EL (cell line): ENCODE measurements at places on chromosomes 5 and 9.

- DNase-seq, result peak; percentile 31
Observed at GRCh38 chr5:96943799-96944198, 7.9 kb downstream of the LNPEP start.

DNA sequence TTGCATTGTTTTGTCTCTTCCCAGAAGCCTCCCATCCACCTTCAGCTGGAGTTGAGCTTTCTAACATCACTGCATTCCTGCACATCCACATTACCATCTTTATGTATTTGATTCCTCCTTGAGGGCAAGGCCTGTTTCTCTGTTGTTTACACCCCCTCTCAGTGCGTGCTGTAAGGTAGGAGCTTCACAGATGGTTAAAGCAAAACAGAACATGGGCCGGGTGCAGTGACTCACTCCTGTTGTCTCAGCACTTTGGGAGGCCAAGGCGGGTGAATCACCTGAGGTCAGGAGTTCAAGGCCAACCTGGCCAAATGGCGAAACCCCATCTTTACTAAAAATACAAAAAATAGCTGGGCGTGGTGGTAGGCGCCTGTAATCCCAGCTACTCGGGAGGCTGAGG lies 110.9 kb downstream of the KCNIP1 start:
- peak; percentile 28 for DNase-seq

GRCh38 chr5:27491047-27491446 lies 452.7 kb upstream of the CDH9 start:
- DNase-seq, result no peak

GRCh38 chr5:56019306-56020272 lies 24.8 kb upstream of the IL6ST start:
- DNase-seq, result peak; percentile 63

DNA sequence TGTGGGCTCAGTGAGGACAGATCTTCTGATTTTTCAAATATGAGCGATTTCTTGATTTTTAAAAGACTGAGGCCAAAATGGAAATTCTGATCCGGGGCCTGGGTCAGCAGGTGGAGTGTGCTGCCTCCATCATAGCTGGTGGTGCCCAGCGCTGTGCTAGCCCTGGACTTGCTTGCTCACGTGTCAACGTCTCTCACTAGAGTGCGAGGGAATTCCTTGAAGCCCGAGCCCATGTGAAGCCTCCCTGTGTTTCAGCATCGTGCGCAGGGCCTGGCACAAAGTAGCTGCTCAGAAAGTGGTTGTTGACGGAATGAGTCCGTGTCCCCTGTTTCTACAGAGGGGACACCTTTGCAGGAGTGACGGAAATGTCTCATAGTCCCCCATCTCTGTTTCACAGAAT lies 50.5 kb downstream of the RGS3 start:
- DNase-seq, result no peak

DNA sequence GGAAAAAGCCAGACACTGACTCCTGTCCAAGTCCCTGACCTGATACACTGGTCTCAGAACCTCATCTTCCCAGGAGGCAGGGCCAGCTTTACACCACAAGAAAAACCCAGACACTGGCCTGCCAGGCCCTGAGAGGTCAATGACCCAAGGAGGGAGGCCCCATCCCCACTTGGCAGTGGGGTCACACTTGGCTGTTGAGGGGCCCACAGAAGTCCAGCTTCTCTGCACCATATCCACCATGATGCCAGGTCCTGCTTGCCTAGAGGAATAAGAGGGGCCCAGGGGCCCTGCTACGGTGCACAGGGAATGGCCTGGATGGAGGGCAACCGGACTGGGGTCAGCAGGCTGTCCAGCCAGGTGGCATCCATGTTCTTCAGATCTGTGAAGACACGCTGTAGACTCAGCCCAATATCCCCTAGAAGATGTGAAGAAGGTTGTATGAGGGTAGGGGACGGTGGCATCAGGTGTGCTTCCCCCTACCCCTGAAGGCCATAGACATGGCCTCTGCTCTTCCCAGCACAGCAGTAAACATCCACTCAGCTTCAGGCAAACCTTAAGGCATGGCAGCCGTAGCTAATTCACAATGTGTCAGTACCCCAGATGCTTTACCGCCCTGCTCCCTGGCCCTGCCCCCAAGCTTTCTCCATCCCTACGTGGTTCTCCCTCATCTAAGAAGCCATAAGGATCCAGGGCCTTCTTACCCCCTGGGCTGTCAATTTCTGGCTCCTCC lies 6.7 kb downstream of the IRF1 start:
- DNase-seq, result no peak

- DNase-seq, result no peak
Observed at GRCh38 chr5:31726952-31727351, 88.0 kb downstream of the PDZD2 start.

GRCh38 chr5:92863666-92864065 lies 717.4 kb downstream of the NR2F1-AS1 start:
- DNase-seq, result no peak

DNA sequence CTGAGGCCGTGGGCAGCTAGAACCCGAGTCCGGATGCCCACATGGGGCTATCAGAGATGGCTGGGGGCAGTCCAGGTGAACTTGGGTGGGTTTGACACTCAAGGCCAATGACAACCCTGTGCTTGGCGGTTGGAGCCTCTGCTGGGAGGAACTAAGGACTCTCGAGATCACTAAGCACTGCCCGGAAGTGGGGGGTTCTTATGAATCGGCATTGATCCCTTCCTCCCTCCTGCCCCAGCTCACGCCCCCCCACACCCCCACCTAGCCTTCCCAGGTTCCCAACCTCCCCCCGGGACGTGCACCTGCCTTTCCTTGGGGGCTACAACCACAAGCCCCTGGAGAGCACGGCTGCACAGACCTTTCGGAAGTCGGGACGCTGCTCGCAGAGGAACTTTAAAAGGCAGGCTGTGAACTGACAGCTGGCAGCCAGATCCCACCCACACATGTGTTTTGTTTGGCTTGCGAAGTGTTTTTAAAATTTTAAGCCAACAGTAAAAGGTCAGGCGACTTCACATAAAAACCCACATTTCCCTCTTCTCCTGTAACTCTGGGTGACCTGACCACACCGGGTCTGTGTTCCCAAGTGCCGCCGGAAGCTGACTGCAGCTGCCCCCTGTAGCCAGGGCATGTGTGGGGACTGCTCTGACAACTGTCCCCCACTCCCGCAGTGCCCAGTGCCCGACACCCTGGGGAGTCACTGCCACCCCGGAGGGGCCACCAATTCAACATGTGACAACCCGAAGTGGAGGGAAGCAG lies 5.1 kb upstream of the RALGDS start:
- peak; percentile 44 for DNase-seq

- DNase-seq, result no peak
Observed at GRCh38 chr5:96147866-96148265, 186.2 kb upstream of the ELL2 start.

- no peak for DNase-seq
Observed at GRCh38 chr5:6850106-6850432, 136.8 kb downstream of the TENT4A start.

- DNase-seq, result peak; percentile 47
Observed at GRCh38 chr5:61933787-61934626, 372.0 kb upstream of the KIF2A start.

GRCh38 chr5:133460172-133460758 lies 152.1 kb downstream of the FSTL4 start:
- DNase-seq, result no peak

DNA sequence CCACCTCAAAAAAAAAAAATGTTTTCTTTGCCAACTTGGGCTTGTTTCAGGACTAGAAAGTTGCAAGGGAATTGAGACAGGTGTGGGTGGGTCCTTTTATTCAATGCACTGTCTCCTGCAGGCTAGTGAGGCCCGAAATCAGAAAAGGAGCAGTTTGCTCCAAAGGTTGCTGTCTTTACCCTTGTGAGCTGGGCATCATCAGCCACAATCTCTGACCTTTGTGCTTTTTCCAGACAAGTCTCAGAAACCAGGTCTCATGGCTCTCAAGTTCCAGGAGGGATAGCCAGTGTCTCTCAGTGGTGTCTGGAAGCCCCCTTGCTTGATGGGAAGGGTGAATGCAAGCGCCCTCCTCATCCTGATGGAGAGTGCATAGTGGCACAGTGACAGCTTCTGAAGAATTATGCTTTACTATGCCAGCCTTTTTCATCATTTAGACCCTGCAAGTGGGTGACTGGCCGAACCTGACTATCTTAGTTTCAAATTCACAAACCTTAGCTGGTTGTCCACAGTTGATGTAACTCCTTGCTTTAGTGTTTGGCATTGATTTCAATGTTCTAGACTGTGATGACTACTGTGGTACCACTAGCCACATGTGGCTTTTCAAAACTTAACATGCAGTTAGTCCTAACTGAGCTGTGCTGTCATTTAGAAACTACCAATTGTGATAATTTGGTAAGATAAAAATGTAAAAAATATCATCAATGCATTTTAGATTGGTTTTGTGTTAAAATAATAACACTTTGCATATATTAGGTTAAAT lies 468.6 kb downstream of the GADD45G start:
- no peak for DNase-seq

- DNase-seq, result no peak
Observed at GRCh38 chr9:130906735-130907416, 10.3 kb upstream of the QRFP start.

DNA sequence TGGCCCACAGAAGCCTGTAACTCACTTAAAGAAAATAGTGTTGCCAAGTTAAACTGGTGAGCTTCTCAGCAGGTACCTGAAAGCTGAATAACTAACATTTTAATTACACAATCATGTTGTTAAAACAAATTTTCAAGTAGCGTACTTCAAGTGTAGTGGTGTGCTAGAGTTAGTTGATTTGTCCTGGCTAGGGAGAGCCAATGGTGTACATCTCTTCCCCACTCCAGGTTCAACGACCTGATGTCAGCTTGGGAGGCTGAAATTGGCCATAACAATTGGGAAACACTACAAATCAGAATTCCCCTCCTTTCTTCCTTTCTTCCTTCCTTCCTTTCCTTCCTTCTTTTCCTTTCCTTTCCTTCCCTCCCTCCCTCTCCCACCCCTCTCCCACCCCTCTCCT lies 295.3 kb upstream of the SLC24A2 start:
- no peak for DNase-seq

DNA sequence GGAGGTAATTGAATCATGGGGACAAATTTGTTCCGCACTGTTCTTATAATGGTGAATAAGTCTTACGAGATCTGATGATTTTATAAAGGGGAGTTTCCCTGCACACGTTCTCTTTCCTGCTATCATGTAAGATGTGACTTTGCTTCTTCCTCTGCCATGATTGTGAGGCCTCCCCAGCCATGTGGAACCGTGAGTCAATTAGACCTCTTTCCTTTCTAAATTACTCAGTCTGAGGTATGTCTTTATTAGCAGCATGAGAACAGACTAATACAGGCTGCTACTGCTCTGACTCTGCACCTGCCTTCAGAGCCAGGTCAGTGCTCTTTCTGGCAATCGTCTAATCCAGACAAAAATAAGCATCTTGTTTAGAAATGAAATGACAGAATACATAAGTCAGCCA lies 479.2 kb upstream of the TUSC1 start:
- DNase-seq, result no peak

DNA sequence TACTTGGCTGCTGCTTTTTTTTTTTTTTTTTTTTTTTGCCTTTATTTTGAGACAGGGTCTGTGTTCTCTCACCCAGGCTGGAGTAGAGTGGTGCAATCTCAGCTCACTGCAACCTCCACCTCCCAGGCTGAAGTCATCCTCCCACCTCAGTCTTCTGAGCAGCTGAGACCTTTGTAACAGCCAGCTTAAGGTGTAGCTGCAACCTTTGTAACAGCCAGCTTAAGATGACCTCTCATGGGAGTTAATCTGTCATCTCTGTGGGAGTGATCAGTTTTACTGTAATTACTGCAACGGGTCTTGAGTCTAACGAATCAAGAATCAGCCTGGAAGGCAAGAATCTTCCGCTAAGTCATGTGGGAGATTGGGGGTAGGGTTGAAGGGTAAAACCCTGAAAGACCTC lies 31.6 kb upstream of the SNX2 start:
- no peak for DNase-seq

DNA sequence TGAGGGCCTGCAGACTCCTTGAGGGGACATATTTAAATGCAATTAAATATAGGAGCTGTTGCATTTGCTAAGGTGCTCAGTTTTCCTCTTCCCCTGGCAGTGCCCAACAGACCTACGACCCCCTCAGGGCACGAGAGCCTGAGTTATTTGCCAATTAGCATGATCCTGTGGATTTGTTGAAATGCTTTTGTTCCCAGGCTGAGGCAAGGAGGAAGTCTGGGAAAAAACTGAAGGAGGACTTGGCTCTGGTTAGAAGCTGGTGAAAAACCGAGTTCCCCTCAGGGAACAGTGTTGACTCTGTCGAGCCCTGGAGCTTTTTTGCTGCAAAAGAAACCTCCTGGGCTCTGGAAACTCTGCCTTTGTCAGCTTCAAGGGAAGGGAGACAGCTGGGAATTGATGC lies 103.6 kb upstream of the SHB start:
- DNase-seq, result no peak

DNA sequence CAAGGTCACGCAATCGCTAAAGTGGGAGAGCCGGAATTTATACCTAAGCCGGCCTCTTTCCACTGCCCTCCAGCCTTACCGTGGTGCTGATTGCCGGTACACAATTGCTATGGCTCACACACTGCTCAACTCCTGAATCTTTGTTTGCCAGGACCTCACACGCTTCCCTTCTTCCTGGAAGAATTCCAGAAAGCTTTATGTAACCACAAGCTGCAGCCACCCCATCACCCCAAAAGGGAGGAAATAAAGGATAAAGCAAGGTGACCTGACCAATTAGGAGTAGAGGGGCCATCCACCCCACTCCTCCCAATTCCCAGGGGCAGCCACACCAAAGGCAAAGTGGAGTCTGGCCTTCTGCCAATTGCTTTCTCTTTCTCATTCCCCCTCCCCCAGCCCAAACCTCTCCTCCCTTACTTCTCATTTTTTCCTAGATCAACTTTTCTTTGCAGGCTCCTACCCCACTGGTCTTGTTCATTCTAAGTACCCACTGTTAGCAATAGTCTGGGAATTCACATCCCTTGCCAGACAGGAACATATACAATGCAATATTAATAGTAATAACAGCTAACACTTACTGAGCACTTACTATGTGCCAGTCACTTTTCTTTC lies 18.0 kb upstream of the CDC23 start:
- DNase-seq, result peak; percentile 33

DNA sequence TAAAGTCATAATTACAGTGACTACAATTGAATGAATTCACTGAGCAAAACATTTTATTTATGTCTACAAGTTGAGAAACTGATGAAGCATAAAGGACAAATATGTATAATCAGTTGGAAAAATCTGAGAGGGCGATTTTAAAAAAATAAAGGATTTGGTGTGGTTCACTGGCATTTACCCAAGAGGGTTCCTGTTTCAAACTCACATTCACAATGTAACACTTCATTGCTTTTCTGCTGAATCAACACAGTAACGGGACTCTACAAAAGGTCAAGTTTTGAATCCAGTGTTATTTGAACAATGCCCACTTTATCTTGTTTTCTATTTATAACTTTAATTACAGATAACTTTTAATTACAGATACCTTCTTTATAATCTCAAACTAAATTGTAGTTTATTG lies 138.6 kb downstream of the NUDT12 start:
- DNase-seq, result peak; percentile 72

- no peak for DNase-seq
Observed at GRCh38 chr9:127360250-127360649, 36.7 kb upstream of the SLC2A8 start.

- no peak for DNase-seq
Observed at GRCh38 chr5:3354606-3355005, 241.0 kb upstream of the IRX1 start.
